ENCODE measurements at places on chromosomes 7 and 10. TPM values are rescaled to one million over a fixed set of nuclear protein-coding genes. Genes with fewer than 3 reads are reported as not detected.

DNA sequence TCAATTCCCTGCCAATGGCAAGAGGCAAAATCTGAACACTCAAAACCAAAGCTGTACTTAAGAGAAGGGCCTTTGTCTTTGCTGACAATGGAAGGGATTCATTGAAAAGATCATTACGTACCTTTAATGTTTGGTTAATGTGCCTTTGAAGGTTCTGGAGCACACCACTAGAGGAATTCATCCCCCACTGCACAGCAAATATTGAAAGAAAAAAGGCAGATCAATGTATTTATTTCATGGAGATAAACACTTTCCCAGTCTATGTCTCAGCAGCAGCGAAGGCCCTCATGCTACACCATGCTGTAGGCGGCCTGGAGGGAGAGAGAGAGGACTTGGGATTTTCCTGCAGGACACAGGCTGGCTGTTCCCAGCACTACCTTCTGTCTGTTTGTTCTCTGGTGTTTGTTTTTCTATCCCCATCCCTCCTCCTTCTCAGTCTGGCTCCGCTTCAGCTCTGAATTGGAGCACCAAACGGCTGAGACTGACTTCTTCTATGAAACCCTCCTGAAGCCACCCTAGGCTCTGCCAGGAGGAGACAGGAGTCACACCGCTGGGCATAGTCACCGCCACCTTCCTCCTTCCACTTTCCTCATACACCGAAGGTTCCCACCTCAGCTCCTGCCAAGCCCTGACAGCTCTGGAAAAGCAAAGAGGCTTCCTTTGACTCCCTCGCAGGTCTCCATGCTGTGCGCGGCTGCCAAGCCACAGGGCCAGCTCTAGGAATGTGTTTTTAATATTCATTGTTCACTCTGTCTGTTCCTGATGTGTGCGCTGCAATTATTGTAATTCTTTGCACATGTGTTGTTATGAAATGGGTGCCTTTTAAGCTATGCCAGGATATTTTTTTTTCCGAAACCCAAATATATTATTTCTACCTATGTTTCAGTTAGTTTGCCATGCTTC is 301.5 kb downstream of the FZD1 start:
- no peak for DNase-seq

Gene GIMAP7
- total RNA-seq = 4.5 TPM

- DNase-seq = no peak
Measured at GRCh38 chr10:51121861-51122260, 47.6 kb downstream of the PRKG1 start.

GRCh38 chr10:24269476-24269875 is 60.5 kb downstream of the KIAA1217 start:
- DNase-seq = no peak

DNA sequence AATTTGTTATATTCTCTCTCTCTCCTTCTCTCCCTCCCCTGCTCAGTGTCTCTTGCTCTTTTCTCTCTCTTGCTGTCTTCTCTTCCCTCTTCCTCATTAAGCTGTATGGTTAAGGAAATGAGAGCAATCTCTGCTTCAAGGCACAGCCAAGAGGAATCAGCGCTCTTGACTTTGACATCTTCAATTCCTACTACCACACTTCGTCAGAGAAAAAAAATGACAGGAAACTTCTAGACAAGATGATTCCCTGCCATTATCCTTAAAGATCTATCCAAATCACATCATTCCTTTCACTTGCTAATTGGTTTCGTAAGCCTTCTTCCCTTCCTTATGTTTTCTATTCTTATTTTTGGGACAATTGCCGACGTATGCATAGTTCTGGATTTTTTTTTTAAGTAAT is 425.0 kb downstream of the KCNMA1 start:
- no peak for DNase-seq

Gene INMT
- 3.5 TPM for total RNA-seq

GRCh38 chr10:132914732-132915131 is 27.6 kb downstream of the CFAP46 start:
- DNase-seq = no peak

GRCh38 chr10:108962172-108962571 is 961.1 kb downstream of the XPNPEP1 start:
- no peak for DNase-seq

Gene CFAP46
- total RNA-seq = not detected

DNA sequence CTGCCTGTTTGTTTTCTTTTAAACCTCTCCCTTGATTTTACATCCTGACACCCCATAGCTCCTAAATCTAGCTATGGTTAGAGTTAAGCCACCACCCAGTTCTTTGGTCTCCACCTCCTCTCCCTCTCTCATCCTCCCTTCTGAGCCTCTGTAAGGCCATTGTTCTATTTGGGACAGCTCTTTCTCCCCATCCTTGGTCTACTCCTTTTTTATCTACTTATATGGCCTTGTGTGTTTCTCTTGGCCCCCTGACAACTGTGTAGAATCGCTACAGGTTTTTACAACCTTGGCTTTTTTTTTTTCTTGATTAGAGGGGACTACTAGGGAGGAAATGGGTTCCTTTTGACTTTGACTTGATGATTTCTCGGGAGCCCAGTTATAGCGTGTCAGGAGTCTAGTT is 3.4 kb upstream of the ITIH5 start:
- DNase-seq = no peak

DNA sequence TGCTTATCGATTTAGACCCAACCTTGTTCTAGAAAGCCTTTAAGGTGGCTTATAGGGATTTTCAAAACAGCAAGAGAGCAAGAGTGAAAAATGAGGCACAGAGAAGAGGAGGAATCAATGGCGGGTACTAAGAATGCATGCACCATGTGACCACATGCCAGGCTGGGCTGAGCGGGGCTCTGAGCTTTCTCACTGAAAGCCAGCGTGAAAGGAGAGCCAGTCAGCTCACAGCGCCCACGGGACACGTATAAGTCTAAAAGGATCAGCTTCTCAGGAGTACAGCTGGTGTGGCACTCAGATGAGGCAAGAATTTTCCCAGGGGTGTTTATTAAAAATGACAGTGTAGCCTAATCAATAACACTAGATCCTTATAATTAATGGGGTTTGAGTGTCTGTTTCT is 114.3 kb downstream of the SLIT1 start:
- no peak for DNase-seq

DNA sequence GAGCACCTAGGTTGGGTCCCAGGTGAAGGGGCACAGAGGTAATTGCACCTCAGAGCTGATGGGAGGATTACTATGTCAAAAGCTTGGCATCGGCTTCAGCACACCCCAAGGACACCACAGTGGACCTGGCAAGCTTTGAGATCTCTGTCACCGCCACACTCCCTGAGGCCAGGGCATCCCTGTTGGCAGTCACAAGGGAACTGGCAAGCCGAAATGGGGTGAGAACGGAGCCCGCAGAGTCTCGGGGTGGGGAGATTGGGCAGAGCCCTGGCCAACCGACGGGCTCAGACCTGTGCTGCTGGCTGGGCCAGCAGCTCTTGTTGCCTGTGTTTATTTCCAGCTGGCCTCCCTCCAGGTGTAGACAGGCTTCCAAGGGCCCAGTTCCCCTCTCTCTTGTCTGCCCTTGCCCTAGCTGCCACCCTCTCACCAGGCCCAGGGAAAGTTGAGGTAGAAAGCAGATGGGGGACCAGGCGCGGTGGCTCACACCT is 2.5 kb downstream of the HSPB1 start:
- DNase-seq = no peak

Gene DOCK1
- total RNA-seq = 64.0 TPM

Gene LAMB4
- 0.42 TPM for total RNA-seq

- peak; percentile 20 for DNase-seq
Measured at GRCh38 chr7:33903791-33904680, 1.3 kb upstream of the BMPER start.

GRCh38 chr7:100566018-100566531 is 7.6 kb downstream of the SAP25 start:
- DNase-seq = no peak

- DNase-seq = no peak
Measured at GRCh38 chr10:131084791-131085090, 226.8 kb downstream of the TCERG1L start.

DNA sequence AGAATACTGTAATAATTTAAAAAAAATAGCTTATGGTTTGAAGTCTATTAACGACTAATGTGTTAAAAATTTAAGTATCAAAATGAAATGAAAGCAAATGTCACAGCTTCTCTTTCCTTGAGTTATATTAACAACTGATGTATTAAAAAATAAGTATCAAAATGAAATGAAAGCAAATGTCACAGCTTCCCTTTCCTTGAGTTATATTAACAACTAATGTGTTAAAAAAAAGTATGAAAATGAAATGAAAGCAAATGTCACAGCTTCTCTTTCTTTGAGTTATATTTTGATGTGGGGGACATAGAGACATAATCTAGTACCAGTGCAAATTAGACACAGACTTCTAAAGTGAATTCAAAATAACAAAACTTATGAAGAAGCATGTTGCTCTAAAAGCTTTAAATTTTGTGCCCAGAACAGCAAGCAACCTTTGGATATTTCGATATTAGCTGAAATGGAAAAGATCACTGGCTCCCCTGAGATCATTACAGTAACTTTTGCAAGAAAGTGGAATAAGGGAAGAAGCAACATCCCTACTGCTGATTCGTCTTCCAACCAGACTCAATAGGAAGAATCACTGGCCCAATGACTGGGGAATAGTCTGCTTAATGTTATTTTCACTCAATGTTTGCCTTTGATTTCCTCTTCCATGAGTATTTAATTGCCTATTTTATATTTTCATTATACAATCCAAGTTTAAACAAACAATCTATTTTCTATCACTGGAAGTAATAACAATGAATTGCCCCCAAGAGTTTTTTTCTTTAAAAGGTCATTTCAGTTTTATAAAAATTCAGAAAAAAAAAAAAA is 8.0 kb downstream of the SKAP2 start:
- no peak for DNase-seq

DNA sequence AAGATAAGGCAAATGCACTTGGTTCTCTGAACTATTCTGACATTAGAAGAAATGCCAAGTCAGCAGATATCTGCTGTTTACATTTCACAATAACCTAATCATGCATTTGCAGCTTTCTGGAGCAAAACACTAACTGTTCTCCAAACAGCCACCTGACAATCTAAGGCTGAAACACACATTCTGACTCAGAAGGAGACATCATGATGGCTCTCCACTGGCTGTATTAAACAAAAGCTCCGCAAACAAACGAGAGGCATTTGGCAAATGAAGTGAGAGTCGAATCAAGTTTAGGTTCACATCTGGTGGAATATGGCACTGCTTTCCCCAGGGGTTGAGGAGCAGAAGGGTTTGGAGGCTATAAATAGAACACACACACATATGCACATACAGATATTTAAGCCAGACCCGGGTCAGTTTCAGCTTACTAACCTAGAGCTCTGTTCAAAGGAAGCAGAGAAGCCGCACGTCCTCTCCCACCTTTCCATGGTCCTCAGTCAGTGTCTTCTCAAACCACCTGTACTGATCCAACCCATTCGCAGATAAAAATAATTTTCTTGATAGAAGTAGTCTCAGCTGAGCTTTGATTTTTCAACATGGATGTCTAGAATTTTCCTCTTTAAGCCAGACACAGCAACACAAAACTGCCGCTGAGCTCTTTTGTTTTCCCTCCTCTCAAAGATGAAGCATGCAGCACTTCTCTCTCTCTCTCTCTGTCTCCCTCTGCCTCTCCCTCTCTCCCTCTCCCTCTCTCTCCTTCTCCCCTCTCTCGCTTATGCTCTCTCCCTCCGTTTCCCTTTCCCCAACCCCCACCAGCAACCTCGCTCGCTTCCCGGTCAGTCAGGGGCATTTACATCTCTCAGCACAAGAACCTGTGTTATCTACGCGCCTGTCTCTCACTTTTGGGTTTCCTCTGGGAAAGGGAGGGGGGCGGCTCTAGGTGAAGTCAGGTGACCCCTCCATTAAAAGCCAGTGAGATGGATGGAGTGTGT is 682.8 kb downstream of the MAGI2 start:
- no peak for DNase-seq

Gene PALD1
- total RNA-seq = 1.3 TPM

DNA sequence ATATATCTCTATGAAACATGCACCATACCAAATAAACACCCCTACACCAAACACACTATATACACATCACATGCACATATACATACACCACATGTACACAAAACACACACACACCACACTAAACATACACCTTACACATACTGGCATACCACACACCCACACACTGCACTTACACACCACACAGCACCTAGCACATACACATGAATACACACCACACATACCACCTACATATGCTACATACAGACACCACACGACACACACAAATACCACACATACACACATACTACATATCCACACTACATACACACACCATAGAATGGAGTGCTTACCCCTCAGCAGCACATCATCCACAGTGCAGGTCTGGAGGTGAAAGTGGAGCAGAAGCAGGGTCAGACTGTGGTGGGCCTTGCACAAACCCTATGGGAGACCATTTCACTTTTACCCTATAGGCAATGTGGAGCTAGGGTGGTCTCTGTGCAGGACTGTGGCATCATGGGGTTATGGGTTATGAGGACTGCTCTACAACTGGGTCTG is 64.6 kb downstream of the WDFY4 start:
- DNase-seq = no peak

Gene CYP2C8
- 3.6 TPM for total RNA-seq

Gene KMT2E
- total RNA-seq = 119 TPM

- DNase-seq = no peak
Measured at GRCh38 chr10:33878238-33878786, 543.8 kb upstream of the NRP1 start.

GRCh38 chr10:106897719-106898118 is 266.8 kb downstream of the SORCS1 start:
- peak; percentile 26 for DNase-seq

GRCh38 chr7:122337011-122337410 is 32.5 kb upstream of the FEZF1 start:
- no peak for DNase-seq

DNA sequence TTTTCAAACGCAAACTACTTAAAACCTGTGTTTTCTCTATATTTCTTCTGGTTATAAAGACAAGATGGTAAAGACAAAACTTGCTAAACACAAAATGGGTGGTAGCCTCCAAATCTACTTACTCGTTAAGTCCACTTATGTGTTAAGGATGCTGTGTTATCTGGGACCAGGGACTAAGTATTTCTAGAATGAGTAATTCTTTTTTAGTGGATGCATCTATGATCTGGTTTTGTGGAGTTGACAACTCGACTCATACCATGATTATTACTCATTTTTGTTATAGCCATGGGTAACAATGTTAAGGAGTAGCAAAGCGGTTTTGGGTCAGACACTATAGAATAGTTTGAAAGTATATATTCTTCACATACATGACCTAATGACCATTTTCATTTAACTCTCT is 239.5 kb upstream of the FOXP2 start:
- no peak for DNase-seq

- no peak for DNase-seq
Measured at GRCh38 chr10:12782537-12782936, 219.0 kb downstream of the CCDC3 start.

Gene OPN1SW
- not detected for total RNA-seq

Gene SSC4D
- total RNA-seq = 0.15 TPM

Gene ADAM8
- 2.8 TPM for total RNA-seq

DNA sequence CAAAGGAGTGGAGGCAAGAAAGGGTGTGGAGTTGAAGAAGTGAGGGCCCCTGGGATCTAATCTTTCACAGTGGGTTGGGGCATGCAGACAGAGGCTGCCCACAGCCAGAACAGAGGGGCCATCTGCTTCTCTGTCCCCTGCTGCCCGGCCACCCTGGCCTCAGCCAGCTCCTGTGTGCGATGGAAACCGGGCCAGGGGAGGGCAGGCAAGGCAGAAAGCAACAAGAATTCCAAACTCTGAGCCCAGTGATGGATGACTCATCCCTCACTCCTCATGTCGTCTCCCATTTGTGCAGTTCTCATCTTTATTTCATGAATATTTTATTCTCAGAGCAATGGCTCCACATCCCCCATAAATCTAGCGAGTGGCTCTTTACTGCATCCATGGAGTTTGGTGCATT is 757.1 kb downstream of the GRID1 start:
- DNase-seq = no peak

Gene SFMBT2
- 7.5 TPM for total RNA-seq

Gene HSPA12A
- total RNA-seq = 6.6 TPM

GRCh38 chr10:121608469-121609190 is 10.4 kb upstream of the FGFR2 start:
- DNase-seq = peak; percentile 76
